ENCODE measurements at places on chromosomes 4 and X.

DNA sequence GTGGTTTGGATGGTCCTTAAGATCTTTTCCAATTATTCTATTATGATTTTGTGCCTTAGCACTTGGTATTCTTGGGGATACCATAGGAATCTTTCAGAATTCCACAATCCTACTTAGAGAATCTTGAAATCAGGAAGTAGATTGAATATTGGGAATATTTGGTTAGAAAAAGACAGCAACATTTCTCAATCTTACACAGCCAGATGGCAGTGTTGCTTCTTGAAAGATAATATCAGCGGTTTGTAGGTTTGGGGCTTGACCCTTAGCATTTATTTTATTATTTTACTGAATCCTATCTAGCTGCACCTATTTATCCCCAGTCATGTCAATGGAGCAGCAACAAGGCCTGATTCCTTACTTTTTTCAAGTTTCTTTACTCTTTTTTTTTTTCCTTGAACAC lies 28.6 kb downstream of the MAGEB1 start:
- H3K27ac ChIP-seq = no peak overlapping the region
- H3K4me3 ChIP-seq = no peak overlapping the region
- H3K4me1 ChIP-seq = no peaks in the 10 kb centered on the region
- H3K36me3 ChIP-seq = no peaks in the 10 kb centered on the region
- no peak for DNase-seq

GRCh38 chrX:132367314-132367713 lies 121.5 kb downstream of the MBNL3 start:
- no peak for DNase-seq
- H3K36me3 ChIP-seq = no peaks in the 10 kb centered on the region
- H3K4me1 ChIP-seq = peaks cover 16% of the 10 kb centered on the region
- no peak overlapping the region for H3K27ac ChIP-seq

DNA sequence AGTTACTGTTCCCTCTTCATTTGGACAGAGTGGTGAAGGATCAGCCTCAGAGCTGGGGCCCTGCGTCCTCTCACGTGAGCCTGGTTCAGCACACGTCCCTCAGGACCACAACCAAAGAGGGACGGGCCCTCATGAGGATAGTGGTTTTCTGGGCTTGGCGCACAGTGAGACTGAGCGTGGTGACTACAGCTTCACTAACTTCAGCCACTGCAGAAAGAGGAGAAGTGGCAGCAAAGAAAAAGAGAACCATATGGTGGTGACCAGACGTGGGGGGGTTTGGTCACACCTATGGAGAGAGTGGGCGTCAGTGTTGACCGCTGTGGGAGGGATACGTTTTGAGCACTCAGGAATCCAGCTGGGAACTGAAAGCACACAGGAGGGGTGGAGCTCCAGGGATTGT lies 21.8 kb upstream of the TNIP3 start:
- no peaks in the 10 kb centered on the region for H3K36me3 ChIP-seq
- peaks cover 22% of the 10 kb centered on the region for H3K27me3 ChIP-seq
- H3K27ac ChIP-seq = no peak overlapping the region
- no peaks in the 10 kb centered on the region for H3K4me1 ChIP-seq
- H3K4me3 ChIP-seq = no peak overlapping the region

- no peaks in the 10 kb centered on the region for H3K4me1 ChIP-seq
- no peaks in the 10 kb centered on the region for H3K27me3 ChIP-seq
- no peaks in the 10 kb centered on the region for H3K36me3 ChIP-seq
- H3K27ac ChIP-seq = no peak overlapping the region
Measured at GRCh38 chr4:86872135-86872534, 20.1 kb downstream of the C4orf36 start.

GRCh38 chr4:87848622-87849351 lies 16.0 kb downstream of the MEPE start:
- no peak for DNase-seq
- H3K36me3 ChIP-seq = no peaks in the 10 kb centered on the region
- peaks cover 10% of the 10 kb centered on the region for H3K4me1 ChIP-seq
- H3K27me3 ChIP-seq = peaks cover 11% of the 10 kb centered on the region
- peak overlapping the region; percentile 37 for H3K4me3 ChIP-seq

GRCh38 chrX:50003927-50004326 lies 81.5 kb downstream of the CLCN5 start:
- H3K27ac ChIP-seq = no peak overlapping the region
- no peaks in the 10 kb centered on the region for H3K36me3 ChIP-seq
- no peak for DNase-seq
- no peak overlapping the region for H3K4me3 ChIP-seq

DNA sequence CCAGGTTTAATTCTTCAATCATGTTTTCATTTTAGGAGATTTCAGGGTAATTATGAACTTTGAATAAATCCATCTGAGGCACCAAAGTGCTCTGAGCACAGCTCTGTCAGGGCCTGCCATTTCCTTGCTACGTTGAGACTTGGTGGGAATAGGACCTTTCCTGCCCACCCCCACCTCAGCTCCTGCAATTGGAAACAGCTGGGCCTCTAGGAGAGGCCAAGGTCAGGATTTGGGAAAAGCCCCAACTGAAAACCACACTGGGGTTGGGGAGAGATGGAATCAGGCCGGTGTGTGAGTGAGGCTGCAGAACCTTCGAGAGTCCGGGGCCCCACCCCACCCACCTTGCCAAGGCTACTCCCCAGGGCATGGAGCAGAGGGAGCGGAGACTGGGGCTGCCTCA lies 212.7 kb upstream of the BCOR start:
- DNase-seq = no peak
- H3K4me3 ChIP-seq = no peak overlapping the region
- H3K27me3 ChIP-seq = no peaks in the 10 kb centered on the region

- peaks cover 8% of the 10 kb centered on the region for H3K4me1 ChIP-seq
- H3K36me3 ChIP-seq = peaks cover 4% of the 10 kb centered on the region
- H3K27me3 ChIP-seq = no peaks in the 10 kb centered on the region
- no peak for DNase-seq
Measured at GRCh38 chr4:168440442-168441264, 39.6 kb downstream of the DDX60L start.

GRCh38 chr4:134126955-134127354 lies 74.6 kb downstream of the PABPC4L start:
- H3K27ac ChIP-seq = no peak overlapping the region
- no peaks in the 10 kb centered on the region for H3K27me3 ChIP-seq
- peak; percentile 65 for DNase-seq
- H3K36me3 ChIP-seq = no peaks in the 10 kb centered on the region

GRCh38 chr4:67885762-67886161 lies 2.0 kb upstream of the TMPRSS11D start:
- no peak overlapping the region for H3K4me3 ChIP-seq
- no peak overlapping the region for H3K27ac ChIP-seq
- H3K27me3 ChIP-seq = no peaks in the 10 kb centered on the region
- H3K36me3 ChIP-seq = no peaks in the 10 kb centered on the region
- no peaks in the 10 kb centered on the region for H3K4me1 ChIP-seq

DNA sequence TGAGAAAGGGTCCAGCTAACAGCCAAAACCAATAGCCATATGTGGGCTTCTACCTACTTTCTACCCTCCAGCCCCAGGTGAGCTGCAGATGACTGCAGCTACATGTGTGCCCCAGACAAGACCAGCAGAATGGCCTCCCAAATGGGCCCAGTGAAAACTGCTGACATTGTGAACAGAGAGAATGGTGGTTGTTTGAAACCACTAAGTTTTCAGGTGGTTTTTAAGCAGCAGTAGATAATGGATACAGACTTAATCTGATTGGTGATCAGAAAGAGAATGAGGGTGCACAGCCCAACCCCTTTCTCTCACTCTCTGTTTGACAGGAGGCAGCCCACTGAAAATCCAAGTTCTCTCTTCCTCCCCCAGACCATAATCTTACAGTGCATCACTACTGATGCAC lies 42.5 kb upstream of the BBS12 start:
- no peak for DNase-seq
- H3K36me3 ChIP-seq = no peaks in the 10 kb centered on the region
- H3K4me3 ChIP-seq = no peak overlapping the region
- H3K4me1 ChIP-seq = no peaks in the 10 kb centered on the region

DNA sequence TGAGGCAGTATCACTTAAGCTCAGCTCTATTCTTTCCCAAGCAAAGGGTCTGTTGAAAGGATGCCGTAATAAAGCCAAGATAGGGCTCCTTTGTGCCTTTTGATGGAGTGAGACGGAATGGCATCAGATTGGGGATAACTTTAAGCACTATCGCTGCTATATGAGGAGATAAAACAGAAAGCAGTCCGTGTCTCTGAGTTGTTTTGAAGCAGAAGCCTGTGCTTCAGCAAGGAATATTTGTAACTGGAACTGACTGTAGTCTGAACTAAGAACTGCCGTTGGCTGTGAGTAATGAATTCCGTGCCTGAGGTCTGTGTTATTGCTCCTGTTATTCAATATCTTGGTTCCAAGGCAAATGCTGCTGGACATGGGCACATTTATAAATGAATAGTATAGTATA lies 297.4 kb downstream of the ANKRD50 start:
- peaks cover 8% of the 10 kb centered on the region for H3K4me1 ChIP-seq
- H3K4me3 ChIP-seq = no peak overlapping the region
- no peak overlapping the region for H3K27ac ChIP-seq
- H3K27me3 ChIP-seq = no peaks in the 10 kb centered on the region
- no peak for DNase-seq
- H3K36me3 ChIP-seq = no peaks in the 10 kb centered on the region

GRCh38 chr4:117893207-117893606 lies 141.1 kb upstream of the NDST3 start:
- peaks cover 10% of the 10 kb centered on the region for H3K4me1 ChIP-seq
- H3K4me3 ChIP-seq = no peak overlapping the region
- no peaks in the 10 kb centered on the region for H3K27me3 ChIP-seq
- H3K36me3 ChIP-seq = no peaks in the 10 kb centered on the region

DNA sequence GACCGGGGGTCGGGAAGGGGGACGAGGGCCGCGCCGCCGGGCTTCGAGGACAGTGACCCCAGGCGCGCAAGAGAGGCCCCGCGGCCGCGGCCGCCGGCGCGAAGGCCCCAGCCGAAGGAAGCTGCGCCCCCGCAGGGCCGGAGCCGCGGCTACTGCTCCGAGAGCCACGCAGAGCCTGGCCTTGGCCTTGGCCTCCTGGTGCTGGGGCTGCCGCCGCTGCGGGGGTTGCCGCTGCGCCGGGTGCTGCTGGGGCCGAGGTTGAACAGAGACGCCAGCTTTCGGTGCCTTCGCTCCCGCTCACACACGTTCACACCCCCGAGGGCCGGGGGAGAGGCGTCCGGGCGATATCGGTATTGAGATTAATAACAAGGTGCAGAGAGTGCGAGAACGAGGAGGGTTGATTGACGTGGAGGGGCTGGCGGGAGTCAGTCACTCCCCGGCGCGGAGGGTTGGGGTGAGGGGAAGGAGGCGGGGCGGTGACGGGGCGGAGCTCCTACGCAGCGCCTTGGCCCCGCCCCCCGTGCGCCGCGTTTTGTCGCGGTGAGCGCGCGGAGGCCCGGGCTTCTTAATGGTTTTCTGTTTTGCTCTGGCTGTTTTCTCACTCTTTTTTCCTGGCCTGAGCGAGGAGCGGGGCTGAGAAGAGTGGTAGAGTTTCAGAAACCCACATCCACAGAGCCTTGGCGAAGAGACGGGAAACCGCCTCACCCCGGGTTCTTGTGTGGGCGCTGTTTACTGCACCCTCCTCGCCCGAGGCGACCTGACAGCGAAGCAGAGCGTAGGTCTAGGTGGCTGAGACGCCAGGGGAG lies 878 bp upstream of the CNOT6L start:
- H3K4me3 ChIP-seq = peak overlapping the region; percentile 98
- H3K36me3 ChIP-seq = no peaks in the 10 kb centered on the region
- H3K27ac ChIP-seq = peak overlapping the region; percentile 90
- peaks cover 3% of the 10 kb centered on the region for H3K27me3 ChIP-seq

DNA sequence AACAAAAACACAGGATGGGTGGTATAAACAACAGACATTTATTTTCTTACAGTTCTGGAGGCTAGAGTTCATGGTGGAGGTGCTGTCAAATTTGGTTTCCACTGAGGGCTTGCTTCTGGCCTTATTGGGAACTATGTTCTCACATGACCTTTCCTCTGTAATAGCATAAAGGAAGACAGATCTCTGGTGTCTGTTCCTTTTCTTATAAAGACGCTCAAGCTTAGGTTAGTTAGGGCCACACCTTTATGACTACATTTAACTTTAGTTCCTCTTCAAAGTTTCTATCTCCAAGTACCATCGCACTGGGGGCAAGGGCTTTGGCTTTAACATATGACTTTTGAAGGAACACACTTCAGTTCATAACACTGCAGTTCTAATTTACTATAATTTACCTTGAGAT lies 543.8 kb upstream of the CPEB2 start:
- H3K27me3 ChIP-seq = no peaks in the 10 kb centered on the region
- no peak for DNase-seq
- no peak overlapping the region for H3K4me3 ChIP-seq
- no peaks in the 10 kb centered on the region for H3K4me1 ChIP-seq

DNA sequence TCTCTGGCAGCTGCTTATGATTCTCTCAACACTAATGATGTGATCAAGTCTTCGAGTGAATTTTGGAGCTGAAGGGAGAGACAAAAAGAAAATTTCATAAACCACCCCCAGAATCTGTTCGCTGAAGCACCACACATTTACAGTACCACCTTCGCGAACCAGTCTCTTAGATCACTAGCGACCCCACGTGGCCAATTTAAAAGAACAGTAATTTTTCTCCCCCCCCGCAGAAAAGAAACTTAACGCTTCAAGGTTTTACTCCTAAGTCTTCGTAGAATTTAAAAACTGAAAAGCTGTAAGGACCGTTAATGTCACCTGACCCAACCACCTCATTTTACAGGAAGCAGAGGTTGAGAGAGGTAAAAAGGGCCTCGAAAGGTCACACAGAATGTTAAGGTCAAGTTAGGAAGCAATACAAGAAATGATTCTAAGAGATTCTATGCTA lies 187.5 kb downstream of the QDPR start:
- H3K27ac ChIP-seq = no peak overlapping the region
- H3K27me3 ChIP-seq = peaks cover 6% of the 10 kb centered on the region
- DNase-seq = no peak

DNA sequence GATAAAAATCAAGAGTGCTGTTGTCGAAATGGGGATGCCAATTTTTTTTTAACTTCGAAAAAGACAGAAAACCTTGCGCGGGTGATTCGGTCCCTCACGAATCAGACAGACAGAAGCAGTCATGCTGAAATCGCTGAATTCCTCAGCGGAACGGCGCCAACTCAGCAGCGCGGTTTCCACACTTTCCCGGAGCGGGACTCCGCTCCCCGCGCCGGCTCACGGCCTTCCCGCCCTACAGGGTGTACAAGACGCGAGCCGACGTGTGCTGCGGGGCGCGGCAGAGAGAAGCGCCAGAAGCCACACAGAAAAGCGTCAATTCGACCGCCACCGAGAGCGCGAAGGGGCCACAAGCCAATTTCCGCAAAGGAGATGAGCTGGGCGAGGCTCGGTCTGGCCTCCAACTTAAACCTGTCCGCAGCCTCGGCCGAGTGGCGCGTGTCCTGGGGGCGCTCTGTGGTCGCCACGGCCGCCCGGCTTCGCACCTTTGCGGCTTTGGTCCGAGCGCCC lies 1.3 kb downstream of the NEXMIF start:
- H3K36me3 ChIP-seq = no peaks in the 10 kb centered on the region
- no peaks in the 10 kb centered on the region for H3K4me1 ChIP-seq
- H3K27ac ChIP-seq = no peak overlapping the region
- peaks cover 43% of the 10 kb centered on the region for H3K27me3 ChIP-seq
- H3K4me3 ChIP-seq = peak overlapping the region; percentile 67
